B cell (primary cell): ENCODE measurements at places on chromosomes 3 and 15. TPM values are rescaled to one million over a fixed set of nuclear protein-coding genes. Genes with fewer than 3 reads are reported as not detected.
A peak's percentile ranks its signal among the peaks of the same experiment; 100 is the strongest.

DNA sequence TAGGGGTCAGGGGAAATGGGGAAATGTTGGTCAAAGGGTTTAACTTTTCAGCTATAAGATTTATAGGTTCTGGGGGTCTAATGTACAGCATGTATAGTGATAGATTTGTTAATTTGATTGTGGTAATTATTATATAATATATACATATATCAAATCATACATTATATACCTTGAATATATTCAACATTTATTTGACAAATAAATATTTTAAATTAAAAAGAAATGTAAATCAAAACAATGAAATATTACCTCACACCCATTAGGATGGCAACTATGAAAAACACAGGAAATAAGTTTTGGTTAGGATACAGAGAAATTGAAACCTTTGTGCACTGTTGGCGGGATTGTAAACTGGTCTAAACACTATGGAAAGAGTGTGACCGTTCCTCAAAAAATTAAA lies 85.0 kb upstream of the SLCO2A1 start:
- no peak overlapping the region for H3K27ac ChIP-seq
- H3K4me3 ChIP-seq, result no peak overlapping the region
- H3K36me3 ChIP-seq, result no peaks in the 10 kb centered on the region
- no peaks in the 10 kb centered on the region for H3K4me1 ChIP-seq

- no peak overlapping the region for H3K4me3 ChIP-seq
- DNase-seq, result no peak
- H3K4me1 ChIP-seq, result no peaks in the 10 kb centered on the region
- no peaks in the 10 kb centered on the region for H3K27me3 ChIP-seq
- peaks cover 3% of the 10 kb centered on the region for H3K36me3 ChIP-seq
These were observed 36.6 kb downstream of the RUBCN start for GRCh38 chr3:197700095-197700494.

The MDFIC2 gene
- total RNA-seq, result not detected in 2 replicates

GRCh38 chr3:129121016-129121791 lies 400 bp downstream of the RAB43 start:
- H3K27ac ChIP-seq, result peak overlapping the region; percentile 61
- peaks cover 46% of the 10 kb centered on the region for H3K4me1 ChIP-seq
- peak overlapping the region; percentile 72 for H3K4me3 ChIP-seq
- no peaks in the 10 kb centered on the region for H3K27me3 ChIP-seq

GRCh38 chr3:171755015-171755589 lies 55.2 kb downstream of the PLD1 start:
- H3K36me3 ChIP-seq, result no peaks in the 10 kb centered on the region
- no peaks in the 10 kb centered on the region for H3K4me1 ChIP-seq
- no peak for DNase-seq
- no peaks in the 10 kb centered on the region for H3K27me3 ChIP-seq
- no peak overlapping the region for H3K27ac ChIP-seq

DNA sequence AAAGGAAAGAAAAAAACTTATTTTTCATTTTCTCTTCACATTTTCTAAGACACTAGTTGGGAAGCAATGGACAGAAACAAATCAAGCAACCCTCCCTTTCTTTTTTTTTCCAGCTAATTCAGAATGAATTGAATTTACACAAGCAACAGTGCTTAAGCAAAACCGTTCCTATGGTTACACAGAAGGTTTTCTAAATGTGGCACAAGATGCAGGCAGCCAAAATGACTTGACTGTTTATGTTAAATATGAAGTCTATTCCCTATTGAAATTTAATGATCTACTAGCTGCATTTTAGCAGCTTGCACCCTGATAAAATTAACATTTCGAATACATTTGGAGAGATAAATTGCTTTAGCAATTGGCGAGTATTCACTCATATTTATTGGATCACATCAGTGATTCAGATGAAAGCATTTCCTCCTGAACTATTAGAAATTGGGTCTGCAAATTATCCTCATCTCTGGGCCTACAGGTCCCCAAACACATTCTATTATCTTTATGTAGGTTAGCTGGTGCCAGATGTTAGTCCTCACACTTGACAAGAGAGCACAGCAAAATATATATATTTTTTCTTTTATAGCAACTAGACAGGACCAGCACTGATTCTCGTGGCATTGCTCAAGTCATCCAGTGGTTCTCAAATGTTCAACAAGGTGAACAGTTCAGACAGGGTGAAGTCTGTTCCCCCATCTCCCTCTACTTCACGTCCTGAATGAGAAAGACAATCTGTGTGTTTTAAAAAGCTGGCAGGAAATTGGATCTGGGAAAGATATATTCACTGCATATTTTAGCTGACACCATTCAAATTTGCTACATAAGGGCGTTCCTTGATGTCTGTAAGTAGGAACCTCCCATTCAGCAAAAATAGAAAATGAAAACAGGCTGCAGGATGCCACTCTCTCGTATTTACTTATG lies 463.6 kb upstream of the KCNMB2 start:
- no peaks in the 10 kb centered on the region for H3K36me3 ChIP-seq
- no peaks in the 10 kb centered on the region for H3K27me3 ChIP-seq
- no peak overlapping the region for H3K4me3 ChIP-seq
- no peak overlapping the region for H3K27ac ChIP-seq
- H3K4me1 ChIP-seq, result no peaks in the 10 kb centered on the region
- no peak for DNase-seq

DNA sequence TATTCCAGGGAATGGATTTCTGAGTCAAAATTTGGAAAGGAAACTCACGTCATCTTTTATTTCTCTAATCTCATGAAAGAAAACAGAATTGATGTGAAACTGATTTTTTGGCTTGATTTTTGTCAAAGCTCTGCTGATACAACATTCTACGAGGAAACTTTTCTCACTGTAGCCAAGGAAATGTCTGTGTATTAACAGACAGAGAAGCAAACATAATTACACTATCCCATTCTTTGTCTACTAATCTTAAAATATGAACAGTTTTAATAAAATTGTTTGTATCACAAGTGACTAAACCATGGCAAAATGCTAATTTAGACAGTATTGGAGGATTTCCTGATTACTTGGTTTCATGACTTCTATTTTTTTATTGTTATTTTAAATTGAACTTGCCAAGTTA lies 1437.0 kb downstream of the OTOL1 start:
- no peaks in the 10 kb centered on the region for H3K36me3 ChIP-seq
- H3K27ac ChIP-seq, result no peak overlapping the region
- H3K4me1 ChIP-seq, result no peaks in the 10 kb centered on the region
- no peak for DNase-seq
- no peaks in the 10 kb centered on the region for H3K27me3 ChIP-seq

GRCh38 chr3:60675424-60675823 lies 575.8 kb downstream of the FHIT start:
- no peaks in the 10 kb centered on the region for H3K4me1 ChIP-seq
- no peaks in the 10 kb centered on the region for H3K27me3 ChIP-seq
- H3K36me3 ChIP-seq, result no peaks in the 10 kb centered on the region
- H3K27ac ChIP-seq, result no peak overlapping the region
- no peak overlapping the region for H3K4me3 ChIP-seq
- no peak for DNase-seq

DNA sequence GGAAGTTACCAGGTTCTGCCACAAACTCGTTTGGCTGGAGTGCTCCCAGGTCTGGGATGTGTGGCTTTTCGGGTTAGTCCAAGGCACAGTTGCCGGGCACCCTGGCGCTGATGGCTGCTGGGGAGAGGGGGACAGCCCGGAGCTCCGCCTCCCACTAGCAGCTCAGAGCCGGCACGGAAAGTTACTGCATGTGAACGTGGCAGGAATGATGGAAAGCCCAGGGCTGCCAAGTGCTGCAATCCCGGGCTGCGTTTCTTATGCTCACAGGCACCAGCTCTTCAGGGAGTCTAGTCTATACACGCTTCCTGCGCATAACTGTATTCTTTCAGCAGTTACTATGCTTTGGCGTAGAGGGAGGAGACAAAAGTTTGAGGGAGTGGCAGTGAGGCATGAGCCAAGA lies 141.8 kb upstream of the ICE2 start:
- H3K27ac ChIP-seq, result no peak overlapping the region
- no peaks in the 10 kb centered on the region for H3K36me3 ChIP-seq
- H3K27me3 ChIP-seq, result no peaks in the 10 kb centered on the region
- DNase-seq, result no peak
- H3K4me1 ChIP-seq, result no peaks in the 10 kb centered on the region

DNA sequence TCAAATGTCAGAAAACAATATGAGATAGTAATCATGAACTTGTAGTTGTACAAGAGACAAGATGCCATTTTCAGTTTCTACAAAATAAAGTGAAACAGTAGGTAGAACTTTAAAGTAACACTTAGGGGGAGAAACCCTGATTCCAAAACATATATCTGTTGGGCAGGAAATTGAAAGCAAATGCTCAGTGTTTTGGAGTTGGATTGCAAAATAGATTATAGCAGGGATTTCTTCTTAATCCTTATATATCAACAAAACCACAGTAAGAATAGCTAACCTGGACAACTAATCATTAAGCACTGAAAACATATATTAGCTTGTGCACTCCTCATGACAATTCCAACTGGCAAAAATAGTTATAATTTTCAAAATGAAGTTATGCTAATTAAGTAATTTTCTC lies 46.9 kb downstream of the COMMD2 start:
- H3K27me3 ChIP-seq, result no peaks in the 10 kb centered on the region
- no peaks in the 10 kb centered on the region for H3K4me1 ChIP-seq
- no peak overlapping the region for H3K27ac ChIP-seq

GRCh38 chr15:56341201-56341600 lies 24.0 kb upstream of the TEX9 start:
- no peak overlapping the region for H3K27ac ChIP-seq
- H3K4me3 ChIP-seq, result no peak overlapping the region
- H3K4me1 ChIP-seq, result no peaks in the 10 kb centered on the region
- no peak for DNase-seq
- no peaks in the 10 kb centered on the region for H3K36me3 ChIP-seq
- H3K27me3 ChIP-seq, result no peaks in the 10 kb centered on the region

DNA sequence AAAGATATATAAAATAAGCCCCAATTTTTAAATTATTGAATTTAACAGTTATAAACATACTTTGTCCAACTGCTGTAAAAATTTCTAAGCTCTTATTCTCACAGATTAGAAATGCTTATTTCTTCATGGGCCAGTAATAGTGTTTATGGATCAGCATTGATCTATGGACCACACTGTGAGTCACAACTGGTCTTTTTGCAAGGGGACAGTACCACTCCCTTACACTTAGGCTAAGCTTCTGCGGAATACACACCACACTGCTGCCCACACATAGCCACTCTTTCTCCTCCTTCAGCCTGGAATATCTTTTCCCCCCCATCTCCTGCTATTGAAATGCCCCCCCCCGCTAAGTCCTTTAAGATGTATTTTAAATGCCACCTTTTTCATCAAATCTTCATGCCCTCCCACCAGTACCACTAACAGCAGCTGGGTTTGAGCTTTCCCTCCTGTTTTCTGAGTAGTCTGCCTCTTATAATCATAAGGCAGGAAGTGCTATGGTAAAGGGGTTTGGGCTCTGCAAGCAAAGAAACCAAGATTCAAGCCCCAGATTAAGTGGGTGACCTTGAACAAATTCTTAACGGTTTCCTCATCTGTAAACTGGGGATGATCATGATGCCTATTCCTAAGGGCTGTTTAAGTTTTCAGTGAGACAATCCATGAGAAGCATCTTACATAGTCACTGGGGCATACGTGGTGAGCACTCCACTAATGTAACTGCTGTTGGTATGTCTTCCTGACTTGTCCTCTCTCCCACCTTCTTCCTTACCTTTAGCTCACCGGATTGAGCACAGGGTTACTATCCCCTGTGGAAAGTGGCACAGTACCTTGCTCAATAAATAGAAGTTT lies 69.2 kb downstream of the DCUN1D1 start:
- no peak overlapping the region for H3K4me3 ChIP-seq
- DNase-seq, result no peak
- no peaks in the 10 kb centered on the region for H3K27me3 ChIP-seq
- peaks cover 3% of the 10 kb centered on the region for H3K4me1 ChIP-seq
- no peak overlapping the region for H3K27ac ChIP-seq
- H3K36me3 ChIP-seq, result peaks cover 23% of the 10 kb centered on the region

- H3K4me1 ChIP-seq, result no peaks in the 10 kb centered on the region
- H3K36me3 ChIP-seq, result no peaks in the 10 kb centered on the region
- no peak for DNase-seq
- H3K4me3 ChIP-seq, result no peak overlapping the region
- H3K27me3 ChIP-seq, result no peaks in the 10 kb centered on the region
- no peak overlapping the region for H3K27ac ChIP-seq
These were observed 360.7 kb downstream of the NSUN3 start for GRCh38 chr3:94423578-94423977.

- DNase-seq, result no peak
- H3K27ac ChIP-seq, result no peak overlapping the region
- H3K27me3 ChIP-seq, result peaks cover 3% of the 10 kb centered on the region
- H3K4me3 ChIP-seq, result no peak overlapping the region
These were observed 26.0 kb downstream of the TM4SF18 start for GRCh38 chr3:149307435-149307783.

The SCN5A gene
- total RNA-seq, result 0.20 and 0.36 TPM in 2 replicates

The TMEM207 gene
- not detected in 2 replicates for total RNA-seq

The ACKR2 gene
- total RNA-seq, result 1.1 and 1.7 TPM in 2 replicates

The SPINK8 gene
- total RNA-seq, result not detected in 2 replicates

- no peak overlapping the region for H3K27ac ChIP-seq
- H3K36me3 ChIP-seq, result no peaks in the 10 kb centered on the region
- no peaks in the 10 kb centered on the region for H3K4me1 ChIP-seq
- no peaks in the 10 kb centered on the region for H3K27me3 ChIP-seq
- no peak for DNase-seq
These were observed 37.0 kb upstream of the PIK3R4 start for GRCh38 chr3:130783629-130784028.

GRCh38 chr3:119240101-119240590 lies 532 bp downstream of the B4GALT4 start:
- peaks cover 5% of the 10 kb centered on the region for H3K36me3 ChIP-seq
- H3K27me3 ChIP-seq, result no peaks in the 10 kb centered on the region
- H3K4me3 ChIP-seq, result peak overlapping the region; percentile 80
- peak overlapping the region; percentile 93 for H3K27ac ChIP-seq
- DNase-seq, result no peak

GRCh38 chr3:29527246-29527645 lies 246.4 kb downstream of the RBMS3 start:
- DNase-seq, result no peak
- H3K36me3 ChIP-seq, result no peaks in the 10 kb centered on the region
- H3K27me3 ChIP-seq, result no peaks in the 10 kb centered on the region
- no peaks in the 10 kb centered on the region for H3K4me1 ChIP-seq
- H3K27ac ChIP-seq, result no peak overlapping the region

DNA sequence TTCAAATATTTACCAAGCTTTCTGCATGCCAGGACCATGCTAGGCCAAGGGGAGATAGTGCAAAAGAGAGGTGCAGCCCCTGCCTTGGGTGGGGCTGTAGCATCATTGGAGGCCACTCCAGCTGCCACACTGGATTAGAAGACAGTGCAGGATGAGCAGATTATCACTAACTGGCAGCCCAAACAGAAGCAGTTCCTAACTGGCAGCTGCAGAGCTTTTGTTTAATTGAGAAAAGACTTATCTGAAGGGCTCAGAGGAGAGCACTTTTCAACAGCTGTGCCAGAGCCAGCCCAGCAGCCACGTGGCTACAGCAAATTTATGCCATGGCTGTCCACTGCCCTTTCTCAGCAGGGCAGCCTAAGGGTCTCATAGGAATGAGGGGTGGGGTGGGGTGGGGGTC lies 13.5 kb upstream of the ACSBG1 start:
- no peaks in the 10 kb centered on the region for H3K36me3 ChIP-seq
- no peak overlapping the region for H3K4me3 ChIP-seq
- H3K27ac ChIP-seq, result no peak overlapping the region
- DNase-seq, result no peak
- no peaks in the 10 kb centered on the region for H3K27me3 ChIP-seq
- H3K4me1 ChIP-seq, result no peaks in the 10 kb centered on the region
